ENCODE measurements at places on chromosomes 11 and 22.

DNA sequence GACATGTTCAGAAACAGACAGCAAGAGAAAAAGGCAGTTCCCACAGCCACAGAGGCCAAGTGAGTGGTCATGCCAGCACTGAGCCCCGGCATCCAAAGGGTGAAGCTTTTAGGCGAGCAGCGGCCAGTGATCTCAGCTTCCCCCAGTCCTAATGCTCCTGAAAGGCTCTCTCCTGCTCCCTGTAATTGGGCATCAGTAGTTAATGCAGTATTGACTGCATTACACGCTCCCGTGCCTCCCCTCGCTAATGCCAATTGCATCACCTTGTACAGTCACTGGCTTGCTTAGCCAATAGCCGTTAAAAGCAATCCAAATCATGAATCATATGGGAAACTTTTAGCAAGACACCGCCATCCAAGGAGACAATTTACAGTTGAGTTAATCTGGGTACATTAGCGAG is 4.9 kb downstream of the LMO1 start:
- DNase-seq = no peak

- no peak for DNase-seq
These were observed 26.3 kb upstream of the CSF2RB start for GRCh38 chr22:36887162-36887561.

- DNase-seq = no peak
These were observed 5.1 kb upstream of the PPFIA1 start for GRCh38 chr11:70265341-70265740.

- DNase-seq = no peak
These were observed 638.6 kb upstream of the ANO5 start for GRCh38 chr11:21554284-21554683.

DNA sequence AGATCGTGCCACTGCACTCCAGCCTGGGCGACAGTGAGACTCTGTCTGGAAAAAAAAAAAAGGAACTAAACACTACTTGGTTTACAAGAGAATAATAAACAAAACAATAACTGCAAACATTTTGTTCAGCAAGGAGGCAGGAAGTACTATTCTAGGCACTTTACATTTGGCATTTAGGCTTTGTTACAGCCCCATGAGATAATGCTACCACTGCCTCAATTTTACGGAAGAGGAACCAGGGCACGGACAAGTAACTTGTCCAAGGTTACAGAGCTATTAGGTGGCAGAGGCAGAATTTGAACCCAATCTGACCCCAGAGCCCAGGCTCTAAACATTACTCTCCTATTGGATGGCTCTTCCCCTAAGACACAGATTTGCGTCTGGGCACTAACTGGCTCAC is 108.7 kb upstream of the AKIP1 start:
- no peak for DNase-seq

GRCh38 chr11:34642001-34642554 is 21.2 kb downstream of the EHF start:
- no peak for DNase-seq
